ENCODE measurements at places on chromosomes 11 and 22.

GRCh38 chr11:131538322-131538721, 167.9 kb downstream of the NTM start:
- DNase-seq, result no peak

- DNase-seq, result no peak
Observed at GRCh38 chr11:34624069-34624468, 3.2 kb downstream of the EHF start.

- no peak for DNase-seq
Observed at GRCh38 chr11:100994966-100995365, 134.6 kb downstream of the PGR start.

DNA sequence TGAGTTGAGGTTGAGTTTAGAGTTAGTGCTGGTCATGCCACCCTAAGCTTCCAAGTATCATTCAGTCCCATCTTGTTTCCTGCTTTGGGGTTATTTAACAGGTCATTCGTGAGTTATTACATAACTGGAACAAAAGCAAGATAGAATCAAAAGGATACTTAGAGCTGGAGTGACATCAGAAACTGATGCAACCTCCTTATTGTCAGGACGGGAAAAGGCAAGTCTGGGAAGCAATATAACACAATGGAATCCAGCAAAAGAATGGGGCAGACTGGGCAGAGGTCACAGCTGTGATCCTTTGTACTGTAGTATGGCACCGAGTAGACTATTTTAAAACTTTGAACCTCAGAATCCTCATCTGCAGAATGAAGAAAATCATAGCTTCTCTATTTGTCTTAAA, 4.4 kb upstream of the PRSS23 start:
- DNase-seq, result no peak

DNA sequence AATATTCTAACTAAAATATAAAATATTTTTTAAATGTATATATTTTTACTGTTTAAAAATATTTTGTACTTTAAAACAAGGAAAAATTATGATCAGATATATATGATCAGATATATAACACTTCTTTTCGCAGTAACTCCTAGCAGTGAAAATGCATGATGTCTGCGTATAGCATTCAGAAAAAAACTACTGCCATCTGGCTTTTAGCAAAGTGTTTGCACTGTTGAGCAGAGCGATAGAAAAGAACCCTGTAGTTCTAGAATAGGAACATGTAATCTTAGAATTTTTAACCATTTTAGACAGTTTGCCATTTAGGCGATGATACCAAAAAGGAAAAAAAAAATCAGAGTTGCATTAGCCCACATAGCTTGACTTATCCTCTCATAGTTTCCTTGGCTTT, 370.4 kb upstream of the ANO3 start:
- no peak for DNase-seq

- no peak for DNase-seq
Observed at GRCh38 chr11:111414267-111414931, 35.3 kb upstream of the POU2AF1 start.

DNA sequence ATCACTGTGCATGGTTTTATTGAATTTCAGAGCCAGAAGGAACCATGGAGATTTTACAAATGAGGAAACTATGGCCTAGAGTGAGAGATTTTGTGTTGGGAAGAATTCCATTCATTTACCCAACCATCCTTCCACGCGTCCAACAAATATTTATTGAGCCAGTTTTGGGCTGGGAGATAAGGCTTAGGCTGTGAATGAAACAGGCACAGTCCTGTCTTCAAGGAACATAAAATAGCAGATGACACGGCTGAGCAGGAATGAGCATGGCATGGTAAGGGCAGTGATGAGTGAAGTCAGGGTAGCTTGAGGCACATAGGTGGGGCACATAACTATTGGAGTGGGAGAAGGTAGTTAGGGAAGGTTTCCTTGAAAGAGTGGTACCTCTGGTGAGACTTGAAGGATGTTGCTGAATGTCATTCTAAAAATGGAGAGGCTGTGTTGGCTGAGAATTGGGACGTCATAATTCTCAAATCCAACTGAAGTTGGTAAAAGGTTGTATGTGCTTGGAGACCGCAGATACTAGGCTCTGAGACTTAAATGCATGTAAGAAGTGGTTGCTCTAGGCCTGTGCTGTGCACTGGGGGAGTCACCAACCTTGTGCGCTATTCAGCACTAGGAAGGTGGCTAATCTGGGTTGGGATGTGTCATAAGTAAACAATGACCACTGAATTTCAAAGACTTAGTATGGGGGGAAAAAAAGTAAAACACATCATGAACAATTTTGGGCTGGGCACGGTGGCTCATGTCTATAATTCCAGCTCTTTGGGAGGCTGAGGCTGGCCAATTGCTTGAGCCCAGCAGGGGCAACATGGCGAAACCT, 51.9 kb downstream of the TEAD1 start:
- peak; percentile 56 for DNase-seq

Data from non-pigmented ciliary epithelial cell (primary cell).